Stimulated activated CD8-positive, alpha-beta memory T cell treated with anti-CD3 and anti-CD28 coated beads, Interleukin-12 subunit alpha, Interleukin-12 subunit beta, amount 100 ng/mL, for 1 hour (primary cell): ENCODE measurements at places on chromosomes 5 and 9.

- DNase-seq: no peak
These were observed 60.1 kb upstream of the AFAP1L1 start for GRCh38 chr5:149211566-149211965.

GRCh38 chr9:135575995-135576631 is 14.6 kb downstream of the PAEP start:
- no peak for DNase-seq

GRCh38 chr9:68470067-68470466 is 70.6 kb downstream of the TMEM252 start:
- no peak for DNase-seq

DNA sequence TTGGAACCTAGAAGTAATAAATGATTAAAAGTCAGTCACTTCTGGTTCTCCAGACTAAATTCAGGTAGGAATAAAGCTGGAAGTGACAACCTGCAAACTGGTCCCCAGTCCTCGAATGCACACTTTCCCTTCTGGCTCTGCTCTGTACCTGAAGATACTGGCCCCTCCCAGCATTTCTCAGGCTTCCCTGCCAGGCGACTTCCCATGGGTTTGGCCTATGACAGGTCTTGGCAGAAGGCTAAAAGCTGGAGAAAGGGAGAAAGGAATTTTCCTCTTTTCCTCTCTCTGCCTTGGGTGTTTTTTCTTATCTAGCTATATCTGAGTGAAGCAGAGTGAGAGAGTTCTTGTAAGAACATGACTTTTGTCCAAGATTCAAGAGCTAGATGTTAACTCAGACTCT is 1005.7 kb downstream of the DTWD2 start:
- no peak for DNase-seq

- no peak for DNase-seq
These were observed 55.7 kb downstream of the SH3TC2 start for GRCh38 chr5:149007174-149007573.

- DNase-seq: no peak
These were observed 79.4 kb upstream of the ADRB2 start for GRCh38 chr5:148746826-148747535.

- no peak for DNase-seq
These were observed 227.2 kb downstream of the PDZD2 start for GRCh38 chr5:31866166-31866565.

GRCh38 chr9:124320062-124320973 is 62.6 kb downstream of the NEK6 start:
- DNase-seq: peak; percentile 16

- DNase-seq: no peak
These were observed 103.6 kb downstream of the LURAP1L start for GRCh38 chr9:12878351-12878978.

DNA sequence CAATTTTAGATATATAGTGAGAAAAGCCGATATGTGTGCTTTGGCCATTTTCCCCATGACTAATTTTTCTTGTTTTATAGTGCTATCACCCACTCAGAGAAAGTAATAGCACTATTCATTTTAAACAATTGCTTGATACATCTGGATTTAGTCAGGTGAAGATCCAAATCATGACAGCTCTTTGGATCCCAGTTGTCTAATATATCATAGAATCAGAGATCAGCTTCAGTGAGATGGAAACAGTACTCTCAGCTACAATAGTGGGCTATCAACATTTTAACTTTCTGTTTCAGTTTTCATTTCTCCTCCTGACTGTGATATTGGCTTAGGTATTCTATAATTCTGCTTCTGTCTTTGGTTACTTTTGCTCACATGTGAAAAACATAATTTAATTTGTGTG is 38.7 kb downstream of the VCAN start:
- no peak for DNase-seq

GRCh38 chr9:35914301-35914807 is 5.1 kb downstream of the SPAAR start:
- no peak for DNase-seq

DNA sequence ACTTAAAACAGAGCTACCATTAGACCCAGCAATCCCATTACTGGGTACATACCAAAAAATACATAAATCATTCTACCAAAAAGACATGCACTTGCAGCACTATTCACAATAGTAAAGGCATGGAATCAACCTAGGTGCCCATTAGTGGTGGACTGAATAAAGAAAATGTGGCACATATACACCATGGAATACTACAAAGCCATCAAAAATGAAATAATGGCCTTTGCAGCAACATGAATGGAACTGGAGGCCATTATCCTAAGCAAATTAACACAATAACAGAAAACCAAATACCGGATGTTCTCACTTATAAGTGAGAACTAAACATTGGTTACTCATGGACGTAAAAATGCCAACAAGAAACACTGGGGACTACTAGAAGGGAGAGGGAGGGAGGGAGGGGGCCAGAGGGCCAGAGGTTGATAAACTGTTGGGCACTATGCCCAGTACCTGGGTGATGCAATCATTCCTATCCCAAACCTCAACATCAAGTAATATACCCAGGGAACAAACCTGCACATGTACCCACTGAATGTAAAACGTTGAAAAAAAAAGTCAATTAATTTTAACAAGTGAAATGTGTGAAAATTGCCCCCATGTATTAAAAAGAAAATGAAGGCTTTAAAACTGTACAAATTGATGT is 24.5 kb upstream of the GPR150 start:
- DNase-seq: no peak

DNA sequence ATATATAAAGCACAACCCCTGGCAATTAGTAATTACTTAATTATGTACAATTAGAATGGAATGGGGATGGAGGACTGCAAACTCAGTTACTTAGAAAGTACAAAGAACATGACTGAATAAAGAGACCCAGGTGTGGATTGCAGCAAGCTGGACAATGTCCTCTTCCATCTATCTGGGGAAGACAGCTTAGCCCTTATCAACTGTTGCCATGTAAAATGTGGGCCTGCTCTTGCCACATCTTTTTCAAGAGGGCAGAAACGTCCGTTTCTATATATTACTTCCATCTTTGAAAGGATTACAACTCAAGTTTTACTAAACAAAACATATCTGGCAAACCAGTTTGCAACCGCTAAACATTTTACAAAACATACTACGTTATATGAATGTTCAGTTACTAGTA is 26.2 kb downstream of the GOLPH3 start:
- DNase-seq: no peak

- DNase-seq: no peak
These were observed 88.6 kb downstream of the PPP2R2B start for GRCh38 chr5:146789712-146790653.

DNA sequence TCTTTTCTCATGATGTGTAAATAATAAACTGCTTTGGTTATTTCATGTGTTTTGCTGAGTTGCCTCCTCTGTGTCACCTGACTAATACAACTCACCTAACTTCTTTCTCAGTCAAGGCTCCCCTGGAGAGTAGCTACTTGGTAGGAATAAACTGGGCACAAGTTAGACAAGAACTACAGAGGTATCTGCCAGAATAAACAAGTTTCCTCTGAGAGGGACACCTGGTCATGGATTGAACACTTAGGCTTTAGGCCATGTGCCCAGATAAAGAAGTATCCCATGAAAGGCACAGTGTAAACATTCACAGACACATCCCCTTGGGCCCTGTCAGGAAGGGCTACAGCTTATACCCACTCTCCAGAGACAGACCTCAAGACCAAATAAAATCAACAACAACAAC is 532.5 kb downstream of the KIF4B start:
- DNase-seq: no peak

DNA sequence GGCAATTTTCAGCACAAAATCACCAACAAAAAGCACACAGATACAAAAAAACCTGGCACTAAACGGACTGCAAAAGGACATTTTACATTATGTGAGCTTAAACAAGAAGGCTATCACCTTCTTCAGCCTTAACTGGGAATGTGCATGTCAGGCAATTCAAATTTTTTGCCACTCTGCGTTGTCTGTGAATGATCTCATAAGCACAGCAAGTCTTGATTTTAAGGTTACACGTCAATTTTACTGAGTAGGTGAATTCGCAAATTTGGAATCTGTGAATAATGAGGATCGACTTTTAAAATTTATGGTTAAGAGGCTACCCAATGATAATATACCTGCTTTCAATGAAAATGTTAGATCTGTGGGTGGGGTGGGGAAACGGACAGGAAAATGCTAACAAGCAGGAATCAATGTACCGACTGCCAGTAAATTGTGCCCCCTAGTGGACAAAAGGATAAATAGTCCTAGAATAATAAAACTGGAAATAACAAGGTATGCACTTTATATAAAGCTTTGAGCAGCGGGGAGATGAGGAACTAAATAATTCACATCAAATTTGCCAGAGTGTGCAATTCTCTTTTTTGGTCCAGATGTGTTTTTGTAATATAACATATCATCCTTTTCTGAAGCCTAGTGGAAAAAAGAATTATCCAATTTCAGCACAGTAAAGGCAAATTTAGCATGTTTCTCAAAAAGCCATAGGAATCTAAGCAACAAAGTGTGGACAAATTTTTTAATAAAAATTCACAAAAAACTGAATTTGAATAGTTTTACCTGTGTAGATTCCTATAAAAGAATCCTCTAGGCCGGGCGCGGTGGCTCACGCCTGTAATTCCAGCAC is 20.5 kb downstream of the EQTN start:
- DNase-seq: no peak

GRCh38 chr5:10801931-10802666 is 41.1 kb upstream of the DAP start:
- DNase-seq: no peak

GRCh38 chr5:143837306-143837848 is 25.4 kb downstream of the HMHB1 start:
- no peak for DNase-seq

DNA sequence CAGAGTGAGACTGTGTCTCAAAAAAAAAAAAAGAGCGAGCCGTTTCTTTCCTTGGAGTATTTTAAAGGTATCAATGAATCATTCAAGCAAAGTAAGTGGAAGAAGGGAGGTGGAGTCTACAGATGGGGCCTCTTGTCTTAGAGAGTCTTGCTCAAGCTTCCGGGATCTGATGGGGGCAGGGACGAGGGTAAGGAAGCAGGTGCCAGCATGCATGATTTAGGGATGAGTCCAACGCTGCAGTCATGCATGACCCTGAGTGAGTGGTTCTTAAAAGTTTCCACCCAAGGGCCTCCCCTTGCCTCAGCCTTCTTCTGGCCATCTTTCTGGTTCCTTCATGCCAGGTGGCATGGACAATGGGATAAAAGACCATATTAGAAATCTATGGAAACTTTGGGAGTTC is 79.6 kb downstream of the MYO10 start:
- DNase-seq: no peak

DNA sequence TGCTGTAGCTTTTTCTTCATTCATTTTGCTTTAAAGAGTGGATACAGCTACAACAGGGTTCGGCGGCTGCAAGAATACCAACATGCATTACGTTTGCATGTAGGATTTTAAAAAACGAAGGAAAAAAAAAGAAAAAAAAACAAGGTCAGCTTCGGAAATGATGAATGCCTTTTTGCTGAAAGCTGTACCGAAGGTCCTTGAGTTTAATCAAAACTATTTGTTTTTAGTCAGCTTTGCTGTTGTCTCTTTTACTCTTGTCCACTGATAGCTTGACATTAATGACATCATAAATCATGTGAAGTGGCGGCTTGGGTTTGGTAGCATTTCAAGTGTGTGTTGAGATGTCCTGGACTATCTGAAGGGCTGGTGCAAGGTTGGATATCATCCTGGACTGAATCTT is 779.1 kb downstream of the NR2F1-AS1 start:
- no peak for DNase-seq

DNA sequence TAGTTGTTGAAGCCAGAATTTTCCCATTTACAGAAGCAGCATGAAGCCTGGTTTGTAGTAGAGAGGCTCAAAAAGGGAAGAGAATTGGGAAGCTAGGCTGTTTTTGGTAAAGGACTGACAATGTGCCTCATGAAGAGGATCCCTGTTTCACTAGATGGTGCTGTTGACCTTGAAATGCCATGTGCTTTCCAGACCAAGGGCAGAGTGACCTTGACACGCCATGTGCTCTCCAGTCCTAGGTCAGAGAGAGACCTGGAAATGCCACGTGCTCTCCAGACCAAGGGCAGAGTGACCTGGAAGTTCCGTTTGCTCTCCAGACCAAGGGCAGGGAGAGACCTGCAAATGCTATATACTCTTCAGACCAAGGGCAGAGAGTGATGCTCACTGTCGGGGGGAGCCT is 32.0 kb downstream of the UNC13B start:
- no peak for DNase-seq

- no peak for DNase-seq
These were observed 155.6 kb upstream of the NTRK2 start for GRCh38 chr9:84513979-84514378.

DNA sequence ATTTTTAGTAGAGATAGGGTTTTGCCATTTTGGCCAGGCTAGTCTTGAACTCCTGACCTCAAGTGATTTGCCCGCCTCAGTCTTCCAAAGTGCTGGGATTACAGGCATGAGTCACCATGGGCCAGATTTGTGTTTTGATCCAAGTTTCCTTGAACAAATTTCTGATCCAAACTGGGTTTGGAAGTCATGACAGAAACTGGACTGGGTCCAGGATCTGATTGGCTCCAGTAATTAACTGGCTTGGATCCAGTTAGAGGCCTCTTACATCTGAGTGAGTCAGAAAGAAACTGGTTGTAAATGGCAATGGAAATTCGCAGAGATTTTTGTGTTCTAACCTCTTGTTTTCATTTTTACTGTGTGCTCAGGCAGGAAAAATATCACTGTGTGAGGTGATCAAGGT is 141.6 kb downstream of the SLC25A46 start:
- DNase-seq: no peak

DNA sequence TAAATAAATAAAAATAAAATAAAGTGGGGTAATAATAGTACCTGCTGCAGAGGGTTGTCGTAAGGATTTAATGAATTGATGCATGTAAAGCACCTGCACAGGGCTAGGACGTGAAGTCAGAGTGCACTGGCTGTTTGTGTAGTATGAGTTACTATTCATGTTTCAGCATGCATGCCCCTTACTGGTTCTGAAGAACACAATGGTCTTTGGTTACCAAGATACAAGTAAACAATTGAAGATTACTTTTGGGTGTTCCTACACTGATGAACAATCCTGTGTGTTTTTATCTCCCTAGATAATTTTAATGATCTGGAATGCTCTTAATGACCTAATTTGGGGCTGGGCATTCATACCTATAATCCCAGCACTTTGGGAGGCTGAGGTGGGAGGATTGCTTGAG is 23.2 kb upstream of the PRRC2B start:
- no peak for DNase-seq

- DNase-seq: no peak
These were observed 404.9 kb downstream of the CDK5RAP2 start for GRCh38 chr9:120175031-120175430.

DNA sequence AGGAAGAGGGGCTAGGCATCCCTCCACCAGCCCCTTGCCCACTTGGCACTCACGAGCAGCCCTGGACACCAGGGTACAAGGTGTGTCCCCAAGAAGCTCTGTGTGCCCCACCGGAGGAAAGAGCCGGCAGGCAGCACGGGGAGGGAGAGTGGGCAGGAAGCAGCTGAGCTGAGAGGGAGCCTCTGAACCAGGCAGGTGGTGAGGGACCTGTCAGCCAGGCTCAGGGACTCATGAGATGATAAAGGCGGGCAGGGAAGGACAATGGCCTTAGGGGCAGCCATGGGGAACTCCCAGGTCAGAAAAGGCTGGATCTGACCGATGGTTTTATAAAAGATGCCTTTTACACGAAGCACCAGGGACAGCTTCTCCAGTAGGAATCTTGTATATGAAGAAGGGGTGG is 112.0 kb downstream of the VAV2 start:
- no peak for DNase-seq
